ENCODE measurements at places on chromosomes 12 and 14.

DNA sequence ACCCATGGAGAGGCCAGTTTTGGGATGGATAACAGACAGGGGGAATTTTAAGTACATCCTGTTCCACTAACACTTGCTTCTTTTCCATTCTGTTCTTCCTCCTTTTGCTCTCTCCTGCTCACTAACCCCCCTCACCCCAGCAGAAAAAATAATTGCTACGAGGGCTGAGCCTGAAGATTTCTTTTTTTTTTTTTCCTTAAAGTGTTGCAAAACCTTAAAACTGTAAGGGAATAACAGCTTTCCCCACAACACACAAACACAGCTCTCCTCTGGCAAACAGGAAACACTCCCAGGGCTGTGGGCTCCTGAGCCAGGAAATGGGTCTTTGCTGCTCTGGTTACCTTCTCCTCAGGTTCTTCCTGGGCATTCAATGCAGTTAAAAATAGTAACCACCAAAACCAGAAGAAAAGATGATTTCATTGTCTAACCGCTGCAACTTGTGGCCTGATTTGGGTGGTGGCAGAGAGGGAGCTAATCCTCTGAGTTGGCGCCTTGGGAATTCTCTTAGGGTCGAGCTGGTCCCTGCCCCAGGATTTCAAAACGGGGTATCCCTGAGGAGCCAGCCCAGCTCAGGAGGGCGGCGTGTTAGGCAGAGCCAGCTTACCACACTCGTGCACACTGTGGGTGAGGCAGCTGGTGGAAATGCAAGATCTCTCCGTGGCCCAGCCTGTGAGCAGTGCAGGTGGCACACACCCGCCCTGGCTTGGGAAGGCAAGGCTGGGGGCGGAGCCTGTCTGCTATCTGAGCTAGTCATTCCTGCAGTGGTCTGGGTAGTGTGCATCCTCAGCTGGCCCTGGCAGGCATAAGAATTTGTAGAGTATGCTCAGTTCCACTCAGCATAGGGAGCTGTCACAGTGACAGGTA, 17.1 kb upstream of the EMP1 start:
- peak; percentile 56 for DNase-seq

- no peak for DNase-seq
Measured at GRCh38 chr12:50934371-50934851, 17.9 kb upstream of the HIGD1C start.

DNA sequence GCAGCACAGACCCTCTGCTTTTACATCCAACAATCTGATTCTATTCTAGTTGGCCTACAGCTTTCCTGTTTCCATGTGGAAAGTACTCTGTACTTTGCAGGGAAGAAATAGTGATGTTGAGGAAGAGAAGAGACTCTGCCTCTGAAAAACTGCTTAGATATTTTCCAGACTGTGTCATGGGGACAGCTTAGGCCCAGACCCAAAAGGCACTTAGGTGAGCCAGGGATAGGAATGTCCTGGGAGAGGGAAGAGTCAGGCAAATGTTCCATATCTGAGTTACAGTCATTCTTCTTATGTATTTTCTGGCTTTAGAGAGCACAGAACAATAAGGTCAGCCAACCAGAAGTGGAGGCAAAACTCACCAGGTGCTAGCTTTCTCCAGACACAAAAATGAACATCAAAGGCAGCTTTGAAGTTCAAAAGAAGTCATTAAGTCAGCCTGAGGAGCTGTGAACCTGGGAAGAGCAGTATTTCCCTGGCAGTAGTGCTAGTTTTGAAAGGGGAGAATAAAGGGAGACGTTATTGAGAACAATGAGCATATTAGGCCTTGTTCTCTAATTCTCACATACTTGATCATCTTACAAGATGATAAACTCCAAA, 199.7 kb upstream of the LMNTD1 start:
- DNase-seq, result no peak

- no peak for DNase-seq
Measured at GRCh38 chr12:99002156-99002555, 357.1 kb downstream of the APAF1 start.

DNA sequence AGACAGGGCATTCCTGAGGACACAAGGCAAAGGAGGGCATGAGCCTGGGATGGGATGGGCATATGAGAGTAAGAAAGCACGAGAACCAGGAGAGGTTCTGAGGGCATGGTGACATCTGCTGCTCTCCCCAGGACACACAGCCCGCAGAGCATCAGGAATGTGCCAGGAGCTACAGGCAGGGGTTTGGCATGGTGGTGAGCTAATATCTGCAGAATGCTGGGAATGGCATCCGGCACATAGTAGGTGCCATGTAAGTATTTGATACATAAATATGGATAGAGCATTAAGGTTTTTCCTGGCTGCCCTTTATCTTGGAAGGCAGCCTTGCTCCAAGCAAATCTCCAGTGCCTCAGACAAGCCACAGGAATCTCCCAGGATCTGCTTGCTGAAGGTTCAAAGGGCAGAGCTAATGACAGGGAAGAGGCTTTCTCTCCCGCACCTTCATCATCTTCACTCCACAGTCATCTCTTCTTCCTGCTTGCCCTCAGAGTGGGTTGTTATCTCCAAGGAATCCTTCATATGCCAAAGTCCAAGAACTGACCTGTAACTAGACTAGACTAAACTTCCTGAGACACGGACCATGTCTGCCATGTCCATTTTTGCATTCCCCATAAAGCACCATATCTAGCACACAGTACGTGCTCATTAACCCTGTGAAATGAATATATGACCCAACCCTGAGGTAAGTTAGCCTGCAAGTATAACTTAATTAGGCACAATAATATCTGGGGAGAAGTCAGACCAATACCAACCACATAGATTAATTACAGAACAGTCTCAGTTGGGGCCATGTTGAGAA, 62.0 kb upstream of the SCN8A start:
- no peak for DNase-seq

Measured in activated CD4-positive, alpha-beta T cell treated with anti-CD3 and anti-CD28 coated beads, Interleukin-2, amount 50 U/mL, for 4 hours (primary cell).